ENCODE measurements at places on chromosomes 1 and 21. TPM values are rescaled to one million over a fixed set of nuclear protein-coding genes. Genes with fewer than 3 reads are reported as not detected.

The GBP6 gene
- total RNA-seq, result 2.8 TPM

- peak within 1 kb of the TSS; percentile 64 for H3K4me3 ChIP-seq
- H3K4me1 ChIP-seq, result peaks cover 6% of the 10 kb centered on the region
- no peak within 1 kb of the TSS for H3K27ac ChIP-seq
These were observed at the start of gene PLPP3 for GRCh38 chr1:56578963-56579875. PLPP3 (minus strand) TSS chr1:56579563; CDS start chr1:56579016, 547 bp downstream.

The ARHGAP30 gene
- 192 TPM for total RNA-seq

DNA sequence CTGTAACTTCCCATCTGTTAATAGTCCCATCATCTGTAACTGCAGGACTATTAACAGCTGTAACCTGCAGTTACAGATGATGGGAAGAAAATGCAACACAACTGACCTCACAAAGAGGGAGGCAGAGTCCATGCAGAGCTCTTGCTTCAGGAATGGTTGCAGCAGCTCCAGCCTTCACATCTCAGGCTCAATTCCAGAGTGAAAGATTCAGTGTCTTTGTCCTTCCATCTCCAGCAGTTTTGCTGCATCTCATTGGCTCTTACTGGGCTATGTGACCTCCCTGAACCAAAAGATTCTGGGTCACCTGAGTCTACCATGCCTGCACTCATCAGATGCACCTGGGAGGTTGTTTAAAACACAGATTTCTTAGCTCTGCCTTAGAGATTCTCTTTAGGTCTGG is 686.7 kb downstream of the MATN1 start:
- H3K36me3 ChIP-seq, result peaks cover 4% of the 10 kb centered on the region
- no peak for DNase-seq
- H3K4me1 ChIP-seq, result no peaks in the 10 kb centered on the region
- no peak overlapping the region for H3K27ac ChIP-seq
- no peak overlapping the region for H3K4me3 ChIP-seq

DNA sequence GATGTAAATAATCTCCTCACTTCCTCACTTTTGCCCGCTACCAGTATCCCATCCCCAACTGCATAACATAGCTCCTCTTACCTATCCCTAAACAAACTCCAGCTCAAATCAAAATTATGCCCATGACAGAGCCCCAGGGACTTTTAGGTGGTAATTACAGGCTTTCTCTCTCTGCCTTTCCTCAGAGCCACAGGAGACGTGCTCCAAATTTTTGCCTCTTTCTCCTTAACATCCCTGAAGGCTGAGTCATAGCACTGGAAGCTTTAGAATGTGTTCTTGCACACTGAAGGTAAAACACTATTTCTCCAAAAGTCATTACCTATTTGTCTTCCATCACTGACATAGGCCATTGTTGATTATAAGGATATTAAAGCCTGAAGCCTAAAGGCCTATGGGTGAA is 263.5 kb upstream of the PLD5 start:
- H3K4me3 ChIP-seq, result no peak overlapping the region

DNA sequence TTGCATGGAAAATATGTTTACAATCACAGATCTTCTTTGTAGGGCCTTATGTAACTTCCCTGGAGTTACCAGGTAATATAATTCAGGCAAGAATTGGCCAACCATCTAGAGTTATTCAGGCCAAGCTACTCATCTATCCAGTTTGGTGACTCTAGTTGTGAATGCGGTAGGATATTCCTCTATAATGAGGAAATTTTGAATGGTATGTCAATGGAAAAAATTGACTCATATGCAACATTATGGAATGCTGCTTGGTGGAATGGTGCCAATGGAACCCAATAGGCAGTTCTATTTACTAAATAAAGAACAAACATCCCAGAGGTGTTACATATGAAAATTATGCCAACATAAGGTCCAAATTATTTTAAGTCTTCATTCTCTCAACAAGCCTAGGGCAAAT is 5.6 kb upstream of the TNFSF18 start:
- H3K36me3 ChIP-seq, result no peaks in the 10 kb centered on the region
- H3K4me1 ChIP-seq, result no peaks in the 10 kb centered on the region
- DNase-seq, result no peak
- H3K4me3 ChIP-seq, result no peak overlapping the region
- H3K27ac ChIP-seq, result no peak overlapping the region
- no peaks in the 10 kb centered on the region for H3K27me3 ChIP-seq

DNA sequence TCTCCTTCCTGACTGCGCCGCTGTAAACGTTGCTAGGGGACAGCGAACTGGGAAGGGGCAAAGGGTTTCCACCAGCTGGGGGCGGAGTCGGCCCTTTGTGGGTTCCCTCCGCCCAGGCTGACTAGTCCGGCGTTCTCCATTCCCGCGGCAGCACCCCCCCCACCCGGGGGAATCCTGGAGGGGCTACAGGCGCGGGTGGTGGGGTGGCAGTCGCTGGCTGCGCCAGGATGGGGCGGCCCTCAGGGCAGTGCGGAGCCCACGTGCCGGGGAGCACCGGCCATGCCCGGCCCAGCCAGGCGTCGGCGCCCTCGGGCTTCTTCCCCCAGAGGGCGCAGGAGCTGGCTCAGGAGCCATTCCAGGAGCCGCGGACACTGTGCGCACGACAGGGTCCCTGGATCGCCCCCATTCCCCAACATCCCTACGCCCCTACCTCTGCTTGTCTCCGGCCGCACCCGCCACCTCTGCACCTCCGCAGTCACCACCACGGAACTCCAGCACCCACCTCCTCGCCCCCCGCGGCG is 476 bp downstream of the BATF3 start:
- peak overlapping the region; percentile 97 for H3K27ac ChIP-seq
- peaks cover 33% of the 10 kb centered on the region for H3K36me3 ChIP-seq
- peaks cover 80% of the 10 kb centered on the region for H3K4me1 ChIP-seq
- DNase-seq, result peak; percentile 76
- H3K4me3 ChIP-seq, result peak overlapping the region; percentile 96

DNA sequence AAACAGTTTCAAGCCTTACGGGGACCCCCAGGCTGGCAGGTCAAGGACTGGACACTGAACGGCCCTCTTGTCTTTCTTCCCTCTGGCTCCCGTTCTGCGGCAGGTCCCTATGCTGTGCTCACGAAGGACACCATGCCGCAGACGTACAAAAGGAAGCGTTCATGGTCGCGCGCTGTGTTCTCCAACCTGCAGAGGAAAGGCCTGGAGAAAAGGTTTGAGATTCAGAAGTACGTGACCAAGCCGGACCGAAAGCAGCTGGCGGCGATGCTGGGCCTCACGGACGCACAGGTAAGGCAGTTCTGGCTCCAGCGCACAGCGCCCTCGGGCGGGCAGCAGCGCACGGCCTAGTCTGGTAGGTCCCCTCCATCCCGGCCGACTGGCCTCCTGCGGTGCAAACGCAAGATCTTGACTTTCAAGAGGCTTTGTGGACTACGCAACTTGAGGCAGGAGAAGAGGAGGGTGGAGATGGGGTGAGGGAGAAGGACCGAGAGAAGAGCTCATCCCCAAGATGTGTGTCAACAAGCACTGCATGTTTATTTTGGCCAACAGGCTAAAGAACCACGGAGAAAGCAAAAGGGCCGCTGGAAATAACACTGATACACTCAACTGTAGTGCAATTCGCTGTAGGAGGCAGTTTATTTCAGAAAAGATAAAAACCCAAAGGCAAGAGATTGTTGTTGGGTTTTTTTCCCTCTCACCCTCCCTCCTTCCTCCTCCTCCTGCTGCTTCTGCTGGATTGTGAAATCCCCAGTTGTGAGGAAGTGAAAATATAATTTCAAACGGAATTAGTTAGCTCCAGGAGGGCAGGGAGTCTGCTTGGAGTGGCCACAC is 3.0 kb downstream of the HLX start:
- no peak overlapping the region for H3K27ac ChIP-seq
- no peak overlapping the region for H3K4me3 ChIP-seq
- no peak for DNase-seq
- peaks cover 2% of the 10 kb centered on the region for H3K36me3 ChIP-seq

- peak overlapping the region; percentile 91 for H3K27ac ChIP-seq
- peaks cover 3% of the 10 kb centered on the region for H3K36me3 ChIP-seq
- H3K4me1 ChIP-seq, result peaks cover 23% of the 10 kb centered on the region
- DNase-seq, result no peak
- H3K4me3 ChIP-seq, result peak overlapping the region; percentile 49
These were observed 18.1 kb downstream of the AHCYL1 start for GRCh38 chr1:110002695-110003094.

The ANKRD34A gene
- total RNA-seq, result 2.6 TPM

The POGZ gene
- total RNA-seq, result 140 TPM

DNA sequence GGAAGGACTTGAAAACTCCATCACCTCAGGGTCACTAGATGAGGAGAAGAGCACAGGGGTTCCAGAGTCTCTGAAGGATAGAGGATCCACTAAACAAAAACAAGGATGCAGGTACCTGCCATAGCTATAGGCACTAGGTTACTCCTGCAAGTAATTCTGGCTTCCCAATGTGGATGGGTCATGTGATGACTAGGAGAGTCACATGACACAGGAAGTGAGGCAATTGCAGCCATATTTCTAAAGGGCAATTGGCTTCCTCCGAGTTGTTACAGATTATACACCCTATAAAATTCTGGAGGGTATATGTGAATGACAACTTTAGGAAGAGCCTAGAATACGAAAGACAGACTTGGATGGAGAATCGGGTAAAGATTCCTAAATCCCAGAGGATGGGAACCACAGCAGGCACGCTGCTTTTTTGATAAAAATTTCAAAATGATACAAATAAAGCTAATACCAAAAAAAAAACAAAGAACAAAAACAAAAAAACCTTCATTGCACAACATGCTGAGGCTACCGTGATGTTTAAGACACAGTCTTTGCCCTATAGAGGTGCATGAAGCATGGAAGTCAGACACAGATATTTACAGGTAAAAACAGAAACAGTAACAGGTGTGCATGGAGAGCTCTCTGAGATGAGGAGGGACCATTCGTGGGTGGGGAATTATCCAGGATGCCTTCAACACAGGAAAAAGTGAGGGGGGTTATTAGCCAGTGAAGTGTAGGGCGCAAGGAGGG is 10.5 kb downstream of the MTX1 start:
- no peaks in the 10 kb centered on the region for H3K36me3 ChIP-seq
- H3K4me1 ChIP-seq, result peaks cover 21% of the 10 kb centered on the region
- H3K27ac ChIP-seq, result no peak overlapping the region
- DNase-seq, result peak; percentile 24
- no peaks in the 10 kb centered on the region for H3K27me3 ChIP-seq
- peak overlapping the region; percentile 11 for H3K4me3 ChIP-seq

The DCST1 gene
- 0.10 TPM for total RNA-seq

- H3K27me3 ChIP-seq, result peaks cover 10% of the 10 kb centered on the region
- DNase-seq, result no peak
- no peak overlapping the region for H3K4me3 ChIP-seq
- peaks cover 24% of the 10 kb centered on the region for H3K36me3 ChIP-seq
These were observed 1.9 kb downstream of the KRTAP10-5 start for GRCh38 chr21:44578371-44579055.

GRCh38 chr1:246708166-246708565 is 16.0 kb upstream of the SCCPDH start:
- no peak overlapping the region for H3K27ac ChIP-seq

- H3K27me3 ChIP-seq, result no peaks in the 10 kb centered on the region
- no peak overlapping the region for H3K4me3 ChIP-seq
- H3K27ac ChIP-seq, result no peak overlapping the region
- DNase-seq, result no peak
These were observed 158.5 kb downstream of the DNM3 start for GRCh38 chr1:171999756-172000155.

- no peak for DNase-seq
- peaks cover 2% of the 10 kb centered on the region for H3K36me3 ChIP-seq
These were observed 15.9 kb upstream of the FASLG start for GRCh38 chr1:172642970-172643369.

DNA sequence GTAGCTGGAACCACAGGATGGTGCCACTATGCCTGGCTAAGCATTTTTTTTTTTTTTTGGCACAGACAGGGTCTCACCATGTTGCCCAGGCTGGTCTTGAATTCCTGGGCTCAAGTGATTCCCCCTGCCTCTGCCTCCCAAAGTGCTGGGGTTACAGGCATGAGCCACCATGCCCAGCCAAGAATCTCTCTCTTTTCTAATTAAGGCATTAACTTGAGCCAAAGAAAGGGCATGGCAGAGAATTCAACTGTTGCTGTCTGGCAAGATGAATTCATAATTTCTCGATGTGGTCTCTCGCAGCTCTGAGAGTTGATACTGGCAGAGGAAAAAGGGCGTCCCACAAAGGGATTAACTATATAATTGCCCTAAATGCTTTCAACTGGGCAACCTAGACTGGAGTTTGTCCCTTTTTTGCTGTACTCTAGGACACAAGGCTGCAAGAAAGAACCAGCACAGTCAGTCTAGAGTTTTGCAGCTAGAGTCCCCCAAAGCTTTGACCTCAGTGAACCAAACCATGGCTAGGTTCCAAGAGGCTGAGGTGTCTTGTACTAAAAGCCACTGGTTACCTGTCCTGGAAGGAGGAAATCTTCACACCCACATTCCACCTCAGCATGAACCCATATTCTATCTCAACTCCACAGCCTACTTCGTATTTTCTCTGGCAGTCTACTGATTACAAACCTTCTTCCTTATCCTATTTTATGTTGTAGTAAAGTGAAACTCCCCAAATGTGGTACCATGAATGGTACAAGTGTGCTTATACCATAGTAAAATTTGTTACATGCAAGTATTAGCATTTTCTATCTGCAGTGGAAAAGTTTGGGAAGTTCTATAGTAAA is 51.2 kb downstream of the OPTC start:
- no peak for DNase-seq
- H3K27ac ChIP-seq, result no peak overlapping the region
- H3K4me1 ChIP-seq, result peaks cover 6% of the 10 kb centered on the region
- no peaks in the 10 kb centered on the region for H3K36me3 ChIP-seq

GRCh38 chr1:231139659-231140654 is 21.9 kb upstream of the TRIM67 start:
- H3K4me3 ChIP-seq, result no peak overlapping the region
- peaks cover 38% of the 10 kb centered on the region for H3K27me3 ChIP-seq
- H3K36me3 ChIP-seq, result no peaks in the 10 kb centered on the region
- H3K4me1 ChIP-seq, result no peaks in the 10 kb centered on the region
- DNase-seq, result no peak

DNA sequence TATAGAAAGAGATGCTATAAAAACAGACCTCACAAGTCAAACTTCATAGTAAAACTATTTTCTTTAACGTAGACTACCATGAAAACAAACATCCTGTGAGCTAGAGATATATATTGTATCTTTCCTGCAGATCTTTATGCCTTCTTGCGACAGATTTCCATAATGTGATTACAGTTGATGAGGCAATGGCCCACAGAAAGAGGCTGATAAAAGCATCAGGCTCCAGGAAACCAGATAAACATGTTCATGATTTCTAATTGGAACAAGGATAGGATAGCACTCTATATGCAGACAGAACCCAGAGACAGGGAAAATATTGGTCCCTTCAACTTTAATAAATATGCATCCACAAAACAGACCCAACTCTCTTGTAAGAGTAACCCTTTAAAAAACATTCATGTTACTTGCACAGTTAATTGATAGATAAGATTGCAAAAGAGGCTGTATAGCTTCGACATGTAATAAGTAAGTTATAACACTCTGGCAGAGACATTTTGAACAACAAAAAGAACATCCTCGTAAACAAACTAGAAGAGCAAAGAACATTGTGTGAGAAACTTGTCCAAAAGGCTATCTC is 329.4 kb downstream of the AGBL4 start:
- no peak for DNase-seq
- no peaks in the 10 kb centered on the region for H3K27me3 ChIP-seq
- H3K4me3 ChIP-seq, result no peak overlapping the region
- no peak overlapping the region for H3K27ac ChIP-seq
- H3K36me3 ChIP-seq, result no peaks in the 10 kb centered on the region
- no peaks in the 10 kb centered on the region for H3K4me1 ChIP-seq

- H3K27ac ChIP-seq, result peak overlapping the region; percentile 61
- DNase-seq, result no peak
- peaks cover 44% of the 10 kb centered on the region for H3K4me1 ChIP-seq
- H3K4me3 ChIP-seq, result peak overlapping the region; percentile 91
- peaks cover 8% of the 10 kb centered on the region for H3K36me3 ChIP-seq
These were observed 2.8 kb upstream of the ZC3H12A start for GRCh38 chr1:37471345-37472231.

GRCh38 chr1:30216602-30217001 is 506.8 kb downstream of the MATN1 start:
- H3K4me1 ChIP-seq, result no peaks in the 10 kb centered on the region
- no peak for DNase-seq
- no peak overlapping the region for H3K4me3 ChIP-seq
- H3K27me3 ChIP-seq, result peaks cover 8% of the 10 kb centered on the region

All from activated T-cell treated with anti-CD3 and anti-CD28 coated beads, Interleukin-2, amount 50 U/mL, for 72 hours (primary cell).